ENCODE measurements at places on chromosomes 6 and 20.

DNA sequence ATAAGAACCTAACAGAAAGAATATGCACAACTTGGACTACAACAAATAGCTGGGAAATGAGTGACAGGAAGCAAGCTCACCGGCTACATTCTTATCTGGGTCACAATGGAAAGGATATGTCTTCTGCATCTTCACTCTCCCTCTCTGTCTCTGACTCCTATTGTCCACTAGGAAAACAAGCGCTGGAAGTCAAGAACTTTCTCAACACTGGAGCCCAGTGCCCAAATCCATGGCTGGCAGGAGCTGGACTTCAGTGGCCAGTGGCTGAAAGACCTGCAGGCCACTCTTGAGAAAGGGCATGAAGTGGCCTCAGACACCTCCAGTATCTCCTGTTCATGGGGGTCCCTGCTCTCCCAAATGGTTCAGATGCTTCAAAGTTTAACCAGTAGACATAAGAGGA is 62.0 kb downstream of the FAM50B start:
- no peak for DNase-seq

DNA sequence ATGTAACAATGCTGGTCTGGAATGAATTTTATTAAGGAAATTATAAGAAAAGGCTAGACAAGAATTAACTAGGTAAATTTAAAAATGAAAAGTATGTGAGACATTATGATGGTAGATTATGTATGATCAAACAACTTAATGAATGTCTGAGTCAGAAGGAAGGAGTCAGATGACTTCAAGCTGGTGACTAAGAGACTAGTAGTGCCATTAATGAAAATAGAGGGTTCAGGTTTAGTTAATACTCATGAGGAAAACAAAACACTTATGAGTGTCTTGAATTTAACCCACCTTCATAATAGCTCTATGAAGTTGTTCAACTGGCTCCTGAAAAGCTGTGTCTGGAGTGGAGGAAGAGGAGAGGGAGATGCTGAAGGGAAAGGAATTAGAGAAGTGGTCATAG is 256.3 kb downstream of the ADGRB3 start:
- DNase-seq: no peak

- DNase-seq: no peak
Measured at GRCh38 chr6:53426667-53427270, 78.0 kb upstream of the ELOVL5 start.

DNA sequence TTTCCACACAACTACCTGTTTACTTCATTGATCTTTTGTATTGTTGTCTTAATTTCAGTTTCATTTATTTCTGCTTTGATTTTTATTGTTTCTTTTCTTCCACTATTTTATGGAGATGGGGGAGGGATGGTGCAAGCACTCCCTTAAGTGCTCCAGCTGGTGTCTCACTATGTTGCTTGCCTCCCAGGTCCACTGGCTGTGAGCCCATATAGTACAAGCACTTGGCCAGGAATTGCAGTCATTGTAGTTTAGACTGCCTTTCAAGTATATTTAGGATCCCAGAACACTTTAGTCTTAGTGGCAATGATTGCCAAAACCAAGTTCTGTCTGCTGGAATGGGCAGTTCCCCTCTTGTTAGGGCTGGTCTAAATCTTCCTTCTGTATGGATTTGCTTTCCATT is 34.9 kb upstream of the MAN1A1 start:
- DNase-seq: no peak

GRCh38 chr20:45067558-45067957 is 33.4 kb downstream of the KCNS1 start:
- DNase-seq: no peak

DNA sequence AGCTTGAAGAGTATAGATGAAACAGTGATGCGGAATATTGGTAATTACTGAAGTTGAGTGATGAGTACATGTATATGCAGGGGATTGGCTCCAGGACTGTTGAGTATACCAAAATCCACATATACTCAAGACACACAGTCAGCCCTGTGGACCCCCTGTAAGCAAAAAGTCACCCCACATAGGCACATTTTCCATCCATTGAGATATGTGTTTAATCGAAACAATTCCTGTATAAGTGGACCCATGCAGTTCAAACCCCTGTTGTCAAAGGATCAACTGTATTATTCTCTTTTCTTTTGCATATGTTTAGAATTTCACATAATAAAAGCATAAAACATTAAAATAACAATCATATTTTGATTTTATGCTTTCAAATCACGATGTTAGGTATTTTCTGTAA is 32.1 kb upstream of the FILIP1 start:
- no peak for DNase-seq

DNA sequence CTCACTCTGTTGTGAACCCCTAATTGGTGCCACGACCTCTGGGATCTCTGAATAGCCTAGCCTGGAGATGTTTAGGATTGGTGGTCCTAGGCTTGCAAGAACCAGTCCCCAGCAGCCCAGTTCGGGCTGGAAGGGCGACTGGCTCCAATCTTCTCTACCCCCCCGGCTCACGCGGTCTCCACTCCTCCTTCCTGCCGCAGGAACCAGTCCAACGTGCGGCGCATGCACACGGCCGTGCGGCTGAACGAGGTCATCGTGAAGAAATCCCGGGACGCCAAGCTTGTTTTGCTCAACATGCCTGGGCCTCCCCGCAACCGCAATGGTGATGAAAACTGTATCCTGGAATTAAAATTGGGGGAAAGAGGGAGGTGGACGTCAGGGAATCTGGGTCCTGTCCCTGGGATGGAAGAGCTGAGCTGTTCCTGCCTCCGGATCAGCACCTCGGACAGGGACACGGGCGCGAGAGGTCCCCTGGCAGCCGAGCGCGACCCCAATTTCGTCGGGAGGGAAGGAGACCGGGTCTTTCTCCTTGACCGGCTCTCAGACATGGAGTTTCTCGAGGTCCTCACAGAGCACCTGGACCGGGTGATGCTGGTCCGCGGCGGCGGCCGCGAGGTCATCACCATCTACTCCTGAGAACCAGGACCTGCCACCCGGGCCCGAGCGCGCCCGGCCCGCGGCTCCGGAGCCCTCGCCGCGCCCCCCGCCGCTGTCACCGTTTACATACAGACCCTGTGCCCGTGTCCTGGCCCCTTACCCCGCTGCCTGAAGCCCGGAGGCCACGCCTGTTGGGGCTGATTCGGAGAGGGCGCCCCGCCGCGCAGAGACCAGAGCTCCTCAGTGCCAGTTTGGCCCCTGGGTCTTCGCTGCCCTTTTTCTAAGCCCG is 28.2 kb downstream of the SLC12A5 start:
- no peak for DNase-seq

DNA sequence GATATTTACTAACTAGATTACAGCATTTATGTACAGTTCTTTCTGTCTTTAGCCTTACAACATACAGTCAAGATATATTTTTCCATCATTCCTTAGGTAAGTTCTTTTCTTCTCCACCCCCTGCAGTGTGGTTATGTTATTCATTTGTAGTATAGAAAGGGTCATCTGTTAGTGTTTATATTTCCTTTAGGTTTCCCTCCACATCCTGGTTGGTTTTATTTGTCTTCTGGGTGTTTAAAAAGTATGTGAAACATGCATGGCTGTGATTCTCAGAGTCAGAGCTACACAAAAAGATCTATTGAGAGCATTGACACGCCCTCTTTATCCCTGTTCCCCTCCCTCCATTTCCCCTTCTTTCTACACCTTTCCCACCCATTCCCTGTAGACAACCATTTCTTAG is 20.1 kb downstream of the DHX35 start:
- DNase-seq: no peak

GRCh38 chr6:109039795-109040194 is 54.9 kb downstream of the SESN1 start:
- DNase-seq: no peak

DNA sequence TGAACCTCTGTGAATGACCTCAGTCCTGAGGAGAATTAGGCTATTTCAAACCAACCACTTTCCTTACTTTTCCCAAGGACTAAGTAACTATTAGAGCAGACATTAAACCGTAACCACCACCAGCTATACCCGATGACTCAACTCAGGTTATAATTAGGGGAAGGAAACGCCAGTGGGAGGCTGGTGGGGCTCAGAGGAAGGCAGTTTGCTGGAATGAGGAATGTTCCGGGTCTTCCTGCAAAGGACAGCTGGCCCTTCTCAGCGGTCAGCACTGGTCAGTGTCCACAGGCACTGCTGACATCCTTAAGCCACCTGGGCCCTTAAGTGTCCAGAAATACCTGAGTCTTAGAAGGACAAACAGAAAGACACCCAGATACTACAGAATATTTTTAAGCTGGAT is 515.2 kb downstream of the MAFB start:
- no peak for DNase-seq

GRCh38 chr20:38883081-38883980 is 42.9 kb upstream of the FAM83D start:
- DNase-seq: no peak

- no peak for DNase-seq
Measured at GRCh38 chr6:163808231-163808630, 393.7 kb downstream of the QKI start.

Measured in effector memory CD8-positive, alpha-beta T cell (primary cell).